Caudate nucleus (tissue), 63 donors: ENCODE measurements at places on chromosomes 1 and 21.

DNA sequence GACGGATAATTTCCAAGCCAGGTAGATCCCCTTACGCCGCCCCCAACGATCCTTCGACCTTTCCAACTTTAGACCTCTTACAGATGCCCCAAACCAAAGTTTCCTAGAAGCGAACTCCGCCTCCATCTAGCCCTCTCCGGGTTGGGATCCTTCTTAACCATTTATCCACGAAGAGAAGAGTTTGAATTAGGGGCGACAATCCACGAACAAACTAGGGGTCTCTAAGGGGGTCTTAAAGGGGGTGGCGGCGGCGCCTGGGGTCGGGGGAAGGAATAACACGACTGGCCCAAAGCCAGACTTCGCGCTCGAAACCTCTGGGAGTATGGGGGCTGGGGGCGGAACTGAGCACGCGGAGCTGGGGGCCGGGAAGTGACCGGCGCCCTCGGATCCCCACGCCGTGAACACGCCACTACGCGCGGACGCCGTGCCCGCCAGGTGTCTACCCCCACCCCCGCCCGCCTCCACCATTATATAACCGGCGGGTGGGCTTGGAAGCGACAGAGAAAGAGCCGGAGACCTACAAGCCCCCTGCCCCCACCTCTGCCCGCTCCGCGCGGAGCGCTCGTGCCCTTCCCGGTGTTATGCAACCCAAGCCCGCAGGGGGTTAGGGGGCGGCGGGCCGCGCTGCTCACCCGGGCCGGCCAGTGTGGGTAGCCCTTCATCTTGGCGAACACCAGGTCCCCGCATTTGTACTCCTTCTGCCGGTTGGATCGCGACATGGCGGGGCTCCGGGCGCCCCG is 594 bp downstream of the HDGF start:
- no peak for DNase-seq

DNA sequence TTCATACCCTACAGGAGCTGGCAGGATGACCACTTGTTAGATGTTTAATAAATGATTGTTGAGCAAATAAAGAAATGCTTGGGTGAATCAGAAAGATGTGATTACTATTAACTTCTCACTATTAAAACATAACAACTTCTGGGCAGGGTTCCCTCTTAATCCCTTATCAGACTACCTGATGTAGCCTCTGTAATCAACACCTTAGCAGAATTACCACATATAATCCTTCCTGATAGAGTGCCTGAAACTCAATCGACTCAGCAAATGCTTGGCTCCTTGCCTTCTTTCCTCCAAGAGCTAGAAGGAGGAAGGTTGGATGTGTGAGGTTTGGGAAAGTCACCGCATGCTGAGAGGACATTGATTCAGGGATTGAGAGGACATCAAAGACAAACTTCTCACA is 34.8 kb upstream of the DSCAM start:
- DNase-seq, result no peak

GRCh38 chr1:41320895-41321676 is 40.1 kb upstream of the FOXO6 start:
- DNase-seq, result no peak

DNA sequence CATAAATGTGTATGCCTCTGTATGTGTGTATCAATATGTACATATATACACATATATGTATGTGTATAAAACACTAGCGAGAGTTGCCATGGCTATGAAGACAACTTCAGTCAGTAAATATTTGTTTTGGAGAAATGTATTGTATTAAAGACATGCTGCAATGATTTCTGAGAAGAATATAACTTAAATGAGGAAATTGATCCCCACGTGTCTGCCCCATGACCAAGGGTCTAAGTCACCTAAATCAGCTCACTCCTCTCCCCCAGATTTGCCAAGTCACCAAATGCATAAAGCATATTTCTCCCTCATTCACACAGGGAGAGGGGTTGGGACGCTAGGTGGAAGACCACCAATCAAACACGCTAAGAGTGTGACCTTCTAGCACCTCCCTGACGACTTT is 58.3 kb upstream of the LYST start:
- DNase-seq, result no peak

- no peak for DNase-seq
Measured at GRCh38 chr1:7781923-7782495, 2.1 kb upstream of the PER3 start.

- DNase-seq, result no peak
Measured at GRCh38 chr1:5597991-5598823, 394.0 kb downstream of the NPHP4 start.

DNA sequence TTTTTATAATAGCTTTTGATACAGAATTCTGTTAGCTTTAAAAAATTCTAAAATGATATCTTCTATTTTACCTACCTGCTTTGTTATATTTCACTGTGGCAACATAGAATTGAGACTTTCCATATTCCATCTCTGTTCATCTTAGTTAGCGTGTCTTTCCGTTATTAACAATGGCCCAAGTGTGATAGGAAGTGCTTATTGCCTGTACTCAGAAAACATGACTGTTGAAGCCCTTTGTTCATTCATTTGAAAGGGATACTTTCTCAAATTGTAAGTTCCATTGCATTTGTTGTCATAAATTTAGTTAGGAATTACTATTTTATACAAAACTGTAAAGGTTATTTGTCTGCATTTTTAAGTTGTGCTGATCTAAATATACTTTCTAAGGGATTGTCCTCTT is 73.1 kb downstream of the LAMC1 start:
- no peak for DNase-seq

DNA sequence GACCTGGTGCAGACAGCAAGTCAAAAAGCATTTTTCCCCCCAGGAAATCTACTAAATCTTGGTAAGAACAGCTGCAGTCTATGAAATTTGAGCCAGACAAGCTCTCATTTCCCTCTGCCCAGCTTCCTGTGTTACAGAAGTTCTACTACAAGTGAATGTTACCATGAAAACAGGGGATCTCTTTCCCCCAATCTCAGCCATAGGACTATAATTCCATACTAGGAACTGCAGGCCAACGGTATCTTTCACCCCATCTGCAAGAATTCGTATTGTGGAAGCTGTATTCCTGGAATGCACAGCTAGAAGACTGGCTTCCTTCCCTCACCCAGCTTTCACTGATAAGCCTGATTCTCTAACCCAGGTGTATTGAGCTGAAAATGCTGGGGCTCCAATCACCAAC is 1655.4 kb downstream of the BRINP3 start:
- DNase-seq, result no peak

DNA sequence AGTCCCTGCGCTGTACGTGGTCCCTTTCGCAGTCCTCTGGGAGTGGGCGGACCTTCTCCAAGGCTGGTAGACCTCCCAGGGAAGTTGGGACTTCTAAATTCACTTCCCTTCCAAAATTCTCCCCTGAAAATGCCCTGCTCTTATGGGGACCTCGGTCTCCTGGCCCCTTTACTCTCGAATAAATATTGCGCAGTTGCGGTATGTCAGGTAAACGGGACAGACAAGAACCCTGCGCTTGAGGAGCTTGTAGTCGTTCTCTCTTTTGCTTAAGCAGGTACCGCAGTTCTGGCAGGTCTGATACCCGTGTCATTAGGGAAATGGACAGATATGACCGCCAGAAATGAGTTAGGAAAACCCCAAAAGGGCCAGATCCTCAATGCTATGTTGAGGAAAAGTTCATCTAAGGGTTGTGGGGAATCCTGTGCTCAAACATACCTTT is 561 bp downstream of the KIF2C start:
- DNase-seq, result no peak

DNA sequence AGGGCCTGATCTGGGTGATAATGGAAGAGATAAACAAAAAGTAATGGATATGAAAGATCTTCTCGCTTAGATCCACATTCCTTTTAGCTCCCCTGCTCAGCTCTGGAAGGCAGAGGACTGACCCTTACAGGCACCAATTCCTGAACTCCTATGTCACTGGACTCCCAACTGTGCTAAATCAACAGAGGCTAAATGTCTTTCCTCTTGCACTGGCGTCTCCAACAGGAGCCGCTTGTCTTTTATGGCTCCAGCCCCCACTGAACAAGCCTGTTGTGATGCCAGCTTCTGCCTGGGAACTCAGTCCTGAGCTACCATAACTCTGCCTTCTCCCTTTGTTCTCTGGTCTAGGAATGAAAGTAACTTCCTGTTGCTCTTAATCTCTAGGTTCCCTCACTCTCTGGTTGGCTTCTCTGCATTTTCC is 142.1 kb upstream of the COL11A1 start:
- DNase-seq, result no peak

DNA sequence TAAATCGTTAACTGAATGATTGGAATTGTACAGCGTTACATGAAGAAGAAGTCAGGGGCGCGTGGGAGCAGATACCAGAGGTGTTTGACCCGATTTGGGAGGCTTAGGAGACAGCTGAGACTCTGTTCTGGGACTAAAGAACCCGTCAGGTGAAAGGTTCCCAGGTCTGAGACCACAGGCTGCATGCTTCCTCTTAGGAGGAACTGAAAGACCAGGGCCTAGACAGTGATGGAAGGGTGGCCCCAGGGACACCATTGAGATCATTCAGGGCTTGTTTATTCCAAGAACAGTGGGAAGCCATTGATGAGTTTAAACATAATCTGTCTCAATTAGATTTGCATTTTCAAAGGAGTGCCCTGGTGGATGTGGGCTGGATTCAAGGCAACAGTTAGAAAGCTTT is 904 bp downstream of the KLF17 start:
- no peak for DNase-seq

DNA sequence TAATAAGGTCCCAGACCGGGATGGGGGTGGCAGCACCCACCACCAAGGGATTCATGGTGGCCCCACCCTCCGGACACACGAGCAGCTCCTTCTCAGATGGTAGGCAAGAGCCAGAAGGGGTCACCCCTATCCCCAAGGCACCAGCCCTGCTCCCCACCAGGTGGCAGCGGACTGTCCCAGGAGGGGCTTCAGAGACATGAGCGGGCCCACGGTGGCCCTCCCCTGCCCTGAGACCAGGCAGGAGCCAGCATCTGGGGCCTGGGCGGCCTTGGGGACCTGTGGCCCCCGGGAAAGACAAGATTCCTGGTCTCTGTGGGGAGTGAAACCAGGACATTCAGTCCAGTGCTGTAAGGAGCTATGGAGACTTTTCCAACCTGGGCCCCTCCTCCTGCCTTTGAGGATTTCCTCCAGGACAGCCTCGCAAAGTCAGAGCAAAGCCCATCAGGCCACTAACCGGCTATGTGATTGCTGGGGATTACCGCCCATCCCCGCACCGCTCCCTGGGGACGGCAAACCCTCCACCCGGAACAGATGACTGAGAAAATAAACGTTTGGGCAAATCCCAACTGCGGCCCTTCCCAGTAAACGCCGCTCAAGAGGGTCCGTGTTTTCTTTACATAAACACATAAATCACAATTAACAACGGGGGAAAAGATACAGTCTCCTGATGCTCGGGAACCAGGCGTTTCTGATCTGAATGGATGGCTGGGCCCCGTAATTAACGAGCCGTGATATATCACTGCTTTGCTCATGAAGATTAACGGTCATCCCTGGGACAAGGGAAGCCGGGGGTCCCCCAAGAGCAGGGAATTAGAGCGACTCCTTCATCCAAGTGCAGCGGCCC is 50.9 kb upstream of the ARHGEF16 start:
- no peak for DNase-seq

DNA sequence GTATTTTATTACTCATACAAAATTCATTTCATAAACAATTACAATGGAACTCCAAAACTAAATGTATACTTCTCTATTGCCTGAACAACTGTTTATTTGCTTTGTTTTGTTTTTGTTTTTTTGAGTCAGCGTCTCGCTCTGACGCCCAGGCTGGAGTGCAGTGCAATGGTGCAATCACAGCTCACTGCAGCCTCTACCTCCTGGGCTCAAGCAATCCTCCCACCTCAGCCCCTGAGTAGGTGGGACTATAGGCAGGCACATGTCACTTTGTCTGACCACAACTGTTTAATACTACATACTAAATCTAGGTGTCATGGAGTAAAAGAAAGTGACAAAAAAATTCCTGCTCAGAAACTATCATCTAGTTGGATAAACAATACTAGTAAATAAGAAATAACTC is 49.3 kb downstream of the RAB3GAP2 start:
- no peak for DNase-seq

DNA sequence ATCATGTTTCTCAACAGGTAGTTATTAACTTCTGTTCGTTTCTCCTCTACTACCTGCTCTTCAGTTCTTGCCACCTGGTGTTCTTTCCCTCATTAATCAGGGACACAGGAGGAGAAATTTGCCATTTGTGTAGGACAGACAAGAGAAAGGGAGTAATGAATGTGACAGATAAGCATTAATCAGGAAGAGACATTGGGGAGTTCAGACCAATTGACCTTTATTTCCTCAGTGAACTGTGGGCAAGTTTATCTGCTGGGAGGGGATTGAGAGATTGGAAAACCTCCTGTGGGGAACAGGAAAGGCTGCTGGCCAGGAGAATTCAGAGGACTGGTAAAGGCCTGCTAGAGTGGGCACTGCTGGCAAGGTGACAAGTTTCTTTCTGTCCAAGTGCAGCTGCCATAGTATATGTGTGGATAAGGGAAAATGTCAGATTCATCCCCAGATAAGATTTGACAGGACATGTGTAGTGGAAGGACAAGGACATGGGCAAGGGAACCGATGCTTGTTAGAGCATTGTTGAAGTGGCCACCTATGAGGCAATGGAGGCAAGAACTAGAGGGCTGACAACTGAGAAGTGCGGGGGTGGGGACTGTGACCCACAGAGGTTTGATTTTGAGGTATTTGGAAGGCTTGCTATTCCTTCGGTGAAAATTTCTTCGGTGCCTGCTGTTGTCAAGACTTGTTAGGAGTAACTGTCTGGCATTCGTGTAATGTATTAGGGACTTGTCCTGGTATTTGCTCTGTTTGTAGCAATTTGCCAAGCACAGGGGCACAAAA is 12.6 kb downstream of the SZT2 start:
- DNase-seq, result no peak
